AG20443 (cell line): ENCODE measurements at places on chromosomes 7 and 10.

DNA sequence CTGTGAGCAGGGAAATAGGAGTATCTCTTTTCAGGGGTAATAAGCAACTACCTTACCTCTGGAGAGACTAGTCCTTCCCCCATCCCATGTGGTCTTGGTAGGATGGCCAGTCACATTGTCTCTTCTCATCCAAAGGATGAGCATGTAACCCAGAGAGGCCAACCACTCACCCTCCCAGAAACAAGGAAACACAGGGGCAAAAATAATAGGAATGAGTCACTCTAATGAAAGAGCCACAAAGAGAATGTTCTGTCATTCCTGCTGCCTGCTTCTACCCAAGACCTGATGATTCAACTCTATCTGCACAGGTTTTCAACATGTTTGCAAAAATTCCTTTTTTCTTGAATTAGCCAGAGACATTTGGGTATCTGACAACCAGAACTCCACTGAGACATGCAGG lies 99.3 kb upstream of the NFE2L3 start:
- no peak for DNase-seq

DNA sequence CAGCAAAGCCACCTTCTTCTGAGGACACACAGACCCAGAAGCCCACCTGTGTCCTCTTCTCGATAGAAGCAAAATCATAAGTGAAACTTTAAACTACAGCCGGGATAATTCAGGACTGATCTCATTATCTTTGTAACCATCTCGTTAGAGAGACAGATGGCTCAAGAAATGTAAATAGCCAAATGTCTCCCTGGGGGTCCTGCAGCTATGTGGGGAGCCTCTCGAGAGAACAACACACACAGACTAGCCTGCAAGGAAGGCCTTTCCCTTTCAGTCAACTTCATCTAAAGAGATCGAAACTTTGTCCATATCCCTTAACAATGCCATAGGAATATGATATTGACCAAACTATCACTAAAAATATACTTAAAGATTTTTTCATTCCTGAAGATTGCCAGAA lies 93.5 kb downstream of the VWC2 start:
- DNase-seq = no peak

- DNase-seq = no peak
These were observed 315.7 kb downstream of the GPR37 start for GRCh38 chr7:124449896-124450295.

DNA sequence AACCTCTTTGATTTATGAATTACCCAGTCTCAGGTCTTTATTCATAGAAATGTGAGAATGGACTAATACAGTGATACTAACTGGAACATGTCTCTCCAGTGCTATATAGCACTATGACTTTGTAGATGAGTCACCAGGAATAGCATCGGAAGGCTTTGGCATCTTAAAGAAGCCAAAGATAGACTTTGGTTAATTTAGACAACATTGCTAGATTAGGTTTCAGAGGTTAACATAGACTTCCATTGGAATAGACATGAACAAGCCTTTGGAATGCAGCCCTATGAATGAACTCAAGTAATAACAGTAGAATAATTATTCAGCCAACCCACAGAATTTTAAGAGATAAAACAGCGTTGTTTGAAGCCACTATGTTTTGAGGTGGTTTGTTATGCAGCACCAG lies 169.2 kb downstream of the HGF start:
- peak; percentile 7 for DNase-seq

- DNase-seq = peak; percentile 67
These were observed 70.7 kb downstream of the ARHGAP22 start for GRCh38 chr10:48533951-48534720.
